ENCODE measurements at places on chromosomes 1 and 21.

DNA sequence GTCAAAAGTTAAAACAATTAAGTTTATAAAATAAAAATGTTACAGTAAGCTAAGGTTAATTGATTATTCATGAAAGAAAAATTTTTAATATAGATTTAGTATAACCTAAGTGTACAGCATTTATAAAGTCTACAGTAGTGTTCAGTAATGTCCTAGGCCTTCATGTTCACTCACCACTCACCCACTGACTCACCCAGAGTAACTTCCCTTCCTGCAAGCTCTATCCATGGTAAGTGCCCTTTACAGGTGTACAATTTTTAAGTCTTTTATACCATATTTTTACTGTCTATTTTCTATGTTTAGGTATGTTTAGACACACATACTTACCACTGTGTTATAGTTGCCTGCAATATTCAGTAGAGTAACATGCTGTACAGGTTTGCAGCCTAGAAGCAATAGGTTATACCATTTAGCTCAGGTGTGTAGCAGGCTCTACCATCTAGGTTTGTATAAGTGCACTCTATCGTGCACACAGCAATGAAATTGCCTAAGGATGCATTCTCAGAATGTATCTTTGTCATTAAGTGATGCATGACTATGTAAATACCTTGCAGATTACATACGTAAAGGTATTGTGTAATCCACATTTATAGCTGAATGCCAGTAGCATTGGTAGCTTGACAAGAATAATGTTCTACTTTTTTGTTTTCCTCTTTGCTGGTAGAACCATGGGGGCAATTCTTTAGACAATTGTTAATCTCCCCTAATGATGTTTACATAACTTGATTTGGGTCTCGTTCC is 35.7 kb upstream of the GPR88 start:
- no peak for DNase-seq

GRCh38 chr1:10502206-10502605 is 27.5 kb downstream of the PEX14 start:
- DNase-seq, result no peak

DNA sequence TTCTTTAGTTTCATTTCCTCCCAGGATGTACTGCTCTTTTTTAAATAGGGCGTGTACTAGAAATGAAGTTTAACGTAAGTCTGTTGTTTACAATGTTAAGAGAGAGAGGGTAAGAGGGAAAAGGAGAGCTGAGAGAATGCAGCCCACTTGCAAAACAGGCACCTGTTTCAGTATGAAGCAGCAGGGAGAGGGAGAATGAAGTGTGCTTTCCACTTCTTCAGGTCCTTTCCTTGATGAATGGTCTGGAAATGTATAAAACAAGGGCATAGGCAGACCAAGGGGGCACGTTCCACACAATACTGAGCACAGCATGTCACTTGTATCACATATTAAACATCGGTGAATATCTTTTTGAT is 2.0 kb downstream of the KCNA3 start:
- DNase-seq, result no peak

GRCh38 chr1:209870151-209870831 is 42.5 kb downstream of the UTP25 start:
- DNase-seq, result no peak

DNA sequence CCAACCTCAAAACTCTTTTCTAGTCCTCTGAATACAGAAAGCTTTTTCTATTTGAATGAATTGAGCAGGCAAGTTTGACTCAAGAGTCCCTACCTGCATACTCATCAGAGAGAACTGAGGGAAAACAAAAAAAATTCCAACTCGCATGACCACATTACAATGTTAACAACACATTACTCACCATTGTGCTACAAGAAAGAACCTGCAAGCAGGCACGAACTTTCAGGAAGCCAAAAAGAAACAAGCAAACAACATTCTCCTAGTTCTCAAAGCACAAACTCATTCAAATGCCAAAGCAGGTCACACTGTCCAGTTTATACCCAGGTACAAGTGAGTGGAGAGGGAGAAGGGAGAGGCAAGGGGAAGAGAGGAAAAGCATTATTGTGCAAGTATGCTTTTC is 14.6 kb downstream of the OTUD7B start:
- DNase-seq, result no peak

GRCh38 chr1:221440658-221441057 is 301.2 kb downstream of the DUSP10 start:
- DNase-seq, result peak; percentile 26

GRCh38 chr1:101105877-101106276 is 80.3 kb upstream of the DPH5 start:
- DNase-seq, result no peak

- DNase-seq, result no peak
Measured at GRCh38 chr1:157404614-157405013, 147.7 kb downstream of the FCRL5 start.

DNA sequence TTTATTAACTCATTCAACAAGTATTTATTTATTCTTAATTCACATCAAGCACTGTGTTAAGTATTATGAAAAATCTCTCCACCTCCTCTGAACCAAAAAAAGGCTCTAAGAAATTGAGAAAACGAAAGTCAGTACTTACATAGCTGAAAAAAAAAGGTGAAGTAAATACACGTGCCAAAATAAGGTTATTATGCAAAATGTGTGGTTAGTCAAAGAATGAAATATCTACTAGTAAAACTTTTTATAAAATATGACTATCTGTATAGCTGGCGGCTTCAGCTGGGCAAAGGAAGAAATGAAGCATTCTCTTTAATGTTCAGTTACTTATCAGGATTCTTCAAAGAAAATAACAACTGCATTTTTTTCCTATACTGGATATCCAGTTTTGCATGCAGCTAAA is 35.5 kb upstream of the ASPM start:
- DNase-seq, result no peak
